ENCODE measurements at places on chromosomes 16 and 17. TPM values are rescaled to one million over a fixed set of nuclear protein-coding genes. Genes with fewer than 3 reads are reported as not detected.

SLC6A2 gene
- 0.14 TPM for total RNA-seq

HS3ST3A1 gene
- 1.8 TPM for total RNA-seq

C16orf92 gene
- total RNA-seq, result not detected

CDH8 gene
- 3.9 TPM for total RNA-seq

KIF19 gene
- not detected for total RNA-seq

PRAC2 gene
- total RNA-seq, result 2.1 TPM

SECTM1 gene
- total RNA-seq, result 12.1 TPM

CASKIN2 gene
- total RNA-seq, result 10.2 TPM

PCGF2 gene
- total RNA-seq, result 6.1 TPM

C1QL1 gene
- 4.3 TPM for total RNA-seq

CDK3 gene
- total RNA-seq, result not detected

GINS2 gene
- 0.54 TPM for total RNA-seq

MTHFSD gene
- 10.7 TPM for total RNA-seq

DNA sequence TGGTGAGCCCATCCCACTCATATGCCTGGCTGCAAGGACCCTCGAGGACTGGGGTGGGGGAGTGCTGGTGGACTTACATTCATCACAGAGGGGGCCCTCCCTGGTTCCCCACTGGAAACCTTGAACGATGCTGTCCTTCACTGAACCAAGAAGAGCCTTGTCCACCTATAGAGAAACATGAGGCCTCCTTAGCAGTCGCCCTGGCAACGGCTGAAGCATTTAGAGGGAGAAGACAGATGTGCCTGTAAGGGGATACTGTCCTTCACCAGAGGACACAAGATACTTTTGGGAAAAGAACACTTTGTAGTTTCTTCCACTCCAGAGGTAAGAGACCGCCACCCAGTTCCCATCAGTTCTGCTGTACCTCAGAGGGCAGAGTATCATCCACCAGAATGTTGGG is 6.5 kb downstream of the HIGD1B start:
- DNase-seq, result no peak

- no peak for DNase-seq
These were observed 19.7 kb downstream of the GOSR2 start for GRCh38 chr17:46942441-46943217.

DNA sequence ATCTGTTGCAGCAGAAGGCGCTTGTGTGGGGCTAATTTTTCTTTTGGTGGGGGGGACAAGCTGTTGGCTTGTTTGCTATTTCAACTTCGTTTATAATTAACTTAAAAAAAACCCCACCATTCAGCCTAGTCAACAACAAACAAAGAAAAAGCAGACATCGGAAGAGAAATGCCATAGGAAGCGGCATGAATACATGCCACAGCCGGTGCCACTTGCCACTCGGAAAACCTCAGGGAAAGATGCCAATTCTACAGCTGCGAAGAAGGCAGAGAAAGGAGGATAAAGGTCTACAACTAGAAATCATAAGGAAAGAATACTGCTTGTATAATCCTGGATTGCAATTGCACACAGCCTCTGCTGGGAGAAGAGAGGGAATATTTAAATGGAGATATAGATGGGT is 254.4 kb upstream of the PMFBP1 start:
- no peak for DNase-seq

- DNase-seq, result no peak
These were observed 467.5 kb upstream of the C16orf82 start for GRCh38 chr16:26598998-26599784.

- no peak for DNase-seq
These were observed 173.8 kb downstream of the RBFOX3 start for GRCh38 chr17:79437081-79437480.

GRCh38 chr17:77212833-77213777 is 72.3 kb downstream of the SEC14L1 start:
- DNase-seq, result no peak

GRCh38 chr16:85089525-85089924 is 22.7 kb downstream of the CIBAR2 start:
- no peak for DNase-seq

GRCh38 chr17:44933824-44934744 is 13.5 kb downstream of the KIF18B start:
- peak; percentile 43 for DNase-seq

GRCh38 chr16:70572050-70572925 is 48.7 kb downstream of the SF3B3 start:
- no peak for DNase-seq

- DNase-seq, result no peak
These were observed 54.8 kb downstream of the N4BP1 start for GRCh38 chr16:48555155-48555554.

DNA sequence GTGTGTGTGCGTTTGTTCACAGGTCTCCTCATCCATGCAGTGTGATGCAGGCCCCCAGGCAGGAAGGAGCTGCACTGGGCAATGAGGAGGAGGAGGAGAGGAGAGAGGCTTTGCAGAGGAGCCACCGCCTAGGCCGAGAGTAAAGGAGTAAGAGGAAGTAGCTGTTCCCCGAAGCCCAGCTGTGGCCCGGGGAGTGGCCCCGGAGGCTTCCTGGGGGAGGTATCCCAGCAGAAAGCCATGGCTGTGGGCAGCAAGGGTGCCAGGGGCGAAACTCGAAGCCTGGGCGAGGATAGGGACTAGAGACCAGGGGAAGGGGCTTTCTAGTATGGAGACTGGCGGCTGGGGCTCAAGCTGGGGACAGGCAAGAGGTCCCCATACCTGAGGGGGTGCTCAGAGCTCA is 12.2 kb downstream of the C16orf95 start:
- DNase-seq, result no peak

DNA sequence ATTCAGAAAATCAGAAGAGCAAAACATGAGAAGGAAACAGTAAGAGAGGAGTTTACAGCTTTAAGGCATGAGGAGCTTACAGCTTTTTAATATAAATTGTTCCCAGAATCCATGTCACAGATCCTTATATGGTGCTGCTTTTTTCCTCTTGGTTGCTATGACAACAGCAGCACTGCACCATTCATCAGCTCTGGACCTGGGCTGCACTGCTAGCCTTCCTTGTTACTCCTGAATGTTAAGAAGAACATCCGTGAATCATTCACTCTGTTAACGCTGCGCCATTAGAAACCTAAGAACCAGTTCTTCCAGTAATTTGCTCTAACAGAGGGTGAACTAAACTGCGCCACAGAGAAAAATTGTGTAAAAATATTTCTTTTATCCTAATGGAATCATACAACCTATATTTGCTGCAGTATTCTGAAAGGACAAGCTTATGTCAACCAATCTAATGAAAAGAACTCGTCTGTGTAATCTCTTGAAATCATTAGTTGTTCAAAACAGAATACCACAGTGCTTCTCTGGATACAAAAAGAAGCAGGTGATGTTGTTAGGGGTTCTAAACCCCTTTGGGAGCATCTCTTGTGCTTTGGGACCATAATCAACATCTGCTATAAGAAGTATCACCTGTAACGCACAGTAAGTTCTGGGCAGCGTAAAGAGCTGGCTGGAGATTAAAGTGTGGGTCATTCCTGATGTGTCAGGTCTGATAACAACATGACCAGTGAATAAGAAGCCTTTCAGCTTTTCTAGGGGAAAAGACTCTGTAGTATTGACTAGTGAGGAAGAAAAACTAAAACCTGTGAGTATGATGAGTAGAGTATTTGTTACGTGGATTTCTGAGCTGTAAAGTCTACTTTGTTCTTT is 151.2 kb downstream of the TANC2 start:
- no peak for DNase-seq

DNA sequence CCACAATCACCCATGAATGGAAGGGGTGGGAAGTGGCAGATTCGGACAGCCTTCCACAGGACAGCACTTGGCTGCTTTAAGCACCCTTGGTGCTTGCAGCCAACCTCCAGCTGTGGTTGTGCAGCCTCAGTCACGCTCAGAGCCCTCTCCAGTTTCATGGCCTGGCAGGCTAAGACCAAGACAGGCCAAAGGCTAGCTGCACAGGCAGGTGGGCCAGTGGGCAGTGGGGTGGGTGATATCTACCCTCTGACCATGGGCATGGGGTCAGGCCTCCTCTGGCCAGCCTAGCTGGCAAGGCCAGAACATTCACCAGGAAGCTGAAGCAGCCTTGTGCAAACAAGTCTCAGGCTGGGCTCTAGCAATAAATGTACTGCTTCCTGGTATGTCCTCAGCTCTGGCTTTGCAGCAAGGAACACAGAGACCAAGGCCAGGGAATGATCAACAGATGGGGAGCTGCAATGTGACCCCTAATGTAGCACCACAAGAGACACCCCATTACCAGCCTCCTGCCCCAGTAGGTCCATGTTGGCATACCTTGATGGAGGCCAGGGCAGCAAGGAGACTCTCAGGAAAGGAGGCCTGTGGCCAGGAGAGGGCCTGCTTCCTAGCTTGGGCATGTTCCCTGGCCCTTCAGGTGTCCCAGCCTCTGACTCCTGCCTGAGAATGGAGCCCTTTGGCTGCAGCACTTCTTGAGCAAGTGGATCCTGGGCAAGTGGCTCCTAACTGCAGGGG is 20.9 kb downstream of the HSD11B2 start:
- no peak for DNase-seq

- peak; percentile 93 for DNase-seq
These were observed 7.2 kb upstream of the PDP2 start for GRCh38 chr16:66872943-66873684.

- DNase-seq, result no peak
These were observed 2.0 kb upstream of the RASL10B start for GRCh38 chr17:35729405-35729833.

- DNase-seq, result no peak
These were observed 176.9 kb upstream of the FAM20A start for GRCh38 chr17:68777856-68778694.

DNA sequence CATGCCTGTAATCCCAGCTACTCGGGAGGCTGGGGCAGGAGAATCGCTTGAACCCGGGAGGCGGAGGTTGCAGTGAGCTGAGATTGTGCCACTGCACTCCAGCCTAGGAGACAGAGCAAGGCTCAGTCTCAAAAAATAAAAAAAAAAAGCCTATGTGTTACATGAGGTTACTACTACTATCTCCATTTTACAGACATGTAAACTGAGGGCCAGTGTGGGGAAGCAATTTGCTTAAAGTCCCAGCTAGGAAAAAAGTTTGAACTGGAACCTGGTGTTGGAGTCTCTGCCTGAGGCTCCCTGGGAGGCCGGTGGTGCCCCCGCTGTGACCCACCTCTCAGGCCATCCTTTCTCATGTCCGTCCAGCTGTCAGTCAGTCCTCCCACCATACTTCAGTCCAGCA is 4.5 kb downstream of the SLC13A2 start:
- DNase-seq, result no peak

GRCh38 chr16:48225456-48225855 is 18.6 kb upstream of the LONP2 start:
- DNase-seq, result no peak

- no peak for DNase-seq
These were observed 23.7 kb upstream of the MED9 start for GRCh38 chr17:17453088-17453487.

DNA sequence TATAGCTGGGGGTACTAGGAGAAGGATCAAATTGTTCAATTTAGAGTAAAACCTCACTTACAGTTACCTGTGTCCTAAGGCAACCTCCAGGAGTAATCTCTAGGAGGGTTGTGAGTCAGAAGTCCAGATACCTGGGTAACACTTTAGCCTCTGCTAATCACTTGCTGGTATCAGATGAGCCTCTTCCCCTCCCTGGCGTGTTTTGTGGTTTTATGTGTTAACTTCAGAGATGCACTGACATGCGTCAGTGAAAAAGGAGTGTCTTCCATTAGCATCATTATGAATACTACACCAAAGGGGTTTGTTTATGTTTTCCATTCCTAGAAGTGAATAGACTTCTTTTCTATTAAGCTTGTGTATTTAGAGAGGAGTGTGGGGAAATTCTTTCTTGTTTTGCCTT is 208.2 kb downstream of the FTO start:
- DNase-seq, result no peak

GRCh38 chr17:82023447-82024241 is 539 bp downstream of the LRRC45 start:
- no peak for DNase-seq

DNA sequence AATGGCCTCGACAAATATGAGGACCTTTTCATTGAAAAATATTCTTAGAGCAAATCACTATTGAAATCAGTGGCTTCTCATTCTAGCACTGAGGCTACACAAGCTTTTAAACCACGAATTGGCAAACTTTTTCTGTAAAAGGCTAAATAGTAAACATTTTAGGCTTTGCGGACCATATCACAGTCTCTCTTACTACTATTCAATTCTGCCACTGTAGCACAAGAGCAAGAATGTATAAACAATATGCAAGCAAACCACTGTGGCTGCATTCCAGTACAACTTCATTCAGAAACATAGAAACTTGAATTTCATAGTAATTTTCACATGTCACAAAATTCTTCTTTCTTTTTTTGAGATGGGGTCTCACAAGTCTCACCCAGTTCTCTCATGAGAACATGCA is 49.1 kb downstream of the PHLPP2 start:
- no peak for DNase-seq

GRCh38 chr17:1871756-1872155 is 42.0 kb downstream of the RPA1 start:
- no peak for DNase-seq

DNA sequence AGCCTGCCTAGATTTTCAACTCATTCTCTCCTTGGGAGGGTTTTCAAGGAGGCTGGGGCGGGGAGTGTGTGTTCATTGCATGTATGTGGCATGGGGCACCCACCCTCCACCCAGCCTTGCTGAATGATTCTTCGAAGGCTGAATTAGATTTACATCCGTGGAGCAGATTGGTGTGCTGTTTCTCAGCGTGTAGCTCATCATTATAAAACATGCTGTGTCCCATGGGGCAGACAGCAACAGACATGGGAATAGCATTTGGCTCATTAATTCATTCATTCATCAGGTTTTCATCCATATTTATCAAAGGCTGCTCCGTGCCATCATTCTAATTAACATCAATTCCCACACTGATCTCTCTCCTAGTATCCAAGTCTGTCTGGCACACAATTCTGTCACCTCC is 10.6 kb upstream of the CD300A start:
- DNase-seq, result no peak

DNA sequence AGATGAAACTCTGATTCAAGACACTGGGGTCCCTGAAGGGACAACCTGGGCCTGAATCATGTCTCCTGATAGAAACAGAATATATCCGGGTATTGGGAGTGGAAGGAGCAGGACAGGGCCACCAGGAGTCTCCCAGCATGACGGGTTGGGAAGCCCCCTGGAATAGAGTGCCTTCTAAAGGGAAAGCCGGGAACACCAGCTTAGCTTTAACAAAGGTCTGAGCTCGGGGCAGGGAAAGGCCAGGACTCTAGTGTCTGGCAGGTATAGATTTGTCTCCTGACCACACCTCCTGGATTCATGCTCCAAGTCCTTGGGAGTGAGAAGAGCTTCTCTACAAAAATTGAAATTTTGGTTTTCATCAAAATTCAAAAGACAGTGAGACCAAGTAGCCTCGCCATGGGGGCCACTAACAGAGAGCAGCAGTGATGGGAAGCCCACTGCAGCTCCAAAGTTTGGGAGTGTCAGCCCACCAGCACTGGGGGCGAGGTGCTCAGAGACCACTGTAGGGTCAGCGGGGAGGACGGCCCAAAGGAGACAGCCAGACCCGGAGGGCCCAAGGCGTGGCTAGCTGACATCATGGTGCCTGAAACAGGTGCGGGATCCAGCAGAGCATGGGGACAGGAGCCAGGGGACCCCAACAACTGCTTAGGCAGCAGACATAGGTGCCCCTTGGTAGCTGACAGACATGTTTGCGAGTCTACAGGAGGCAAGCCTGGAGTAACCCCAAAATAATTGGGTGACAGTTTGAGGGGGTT is 81.0 kb downstream of the C16orf78 start:
- DNase-seq, result peak; percentile 44

- peak; percentile 54 for DNase-seq
These were observed 22.5 kb downstream of the HSBP1 start for GRCh38 chr16:83830091-83830768.
